ENCODE measurements at places on chromosomes 4 and X. TPM values are rescaled to one million over a fixed set of nuclear protein-coding genes. Genes with fewer than 3 reads are reported as not detected.

The MAB21L2 gene
- under 0.01 TPM for total RNA-seq

The SPOCK3 gene
- not detected for total RNA-seq

The DCK gene
- 18.4 TPM for total RNA-seq

The RAB41 gene
- total RNA-seq: not detected

The GLUD2 gene
- total RNA-seq: 1.9 TPM

The NHSL2 gene
- total RNA-seq: 9.7 TPM

The PCDH11X gene
- total RNA-seq: not detected

The ARX gene
- not detected for total RNA-seq

The RS1 gene
- total RNA-seq: not detected

The IL9R gene
- not detected for total RNA-seq

The DCHS2 gene
- total RNA-seq: under 0.01 TPM

The TCEAL8 gene
- 108 TPM for total RNA-seq

The GALNT7 gene
- 23.3 TPM for total RNA-seq

The PRKG2 gene
- 0.64 TPM for total RNA-seq

The GPR34 gene
- not detected for total RNA-seq

The FAT4 gene
- total RNA-seq: 44.9 TPM

The SYP gene
- under 0.01 TPM for total RNA-seq

The ETDB gene
- total RNA-seq: not detected

The ADAM29 gene
- not detected for total RNA-seq

The SLC49A3 gene
- total RNA-seq: 7.1 TPM

The ZFYVE28 gene
- 3.2 TPM for total RNA-seq

The MAMLD1 gene
- total RNA-seq: 1.3 TPM

The RGN gene
- 3.5 TPM for total RNA-seq
